ENCODE measurements at places on chromosomes 4 and X.
A peak's percentile ranks its signal among the peaks of the same experiment; 100 is the strongest.

GRCh38 chrX:119942173-119942819 is 1.3 kb downstream of the NKAP start:
- no peak for DNase-seq

DNA sequence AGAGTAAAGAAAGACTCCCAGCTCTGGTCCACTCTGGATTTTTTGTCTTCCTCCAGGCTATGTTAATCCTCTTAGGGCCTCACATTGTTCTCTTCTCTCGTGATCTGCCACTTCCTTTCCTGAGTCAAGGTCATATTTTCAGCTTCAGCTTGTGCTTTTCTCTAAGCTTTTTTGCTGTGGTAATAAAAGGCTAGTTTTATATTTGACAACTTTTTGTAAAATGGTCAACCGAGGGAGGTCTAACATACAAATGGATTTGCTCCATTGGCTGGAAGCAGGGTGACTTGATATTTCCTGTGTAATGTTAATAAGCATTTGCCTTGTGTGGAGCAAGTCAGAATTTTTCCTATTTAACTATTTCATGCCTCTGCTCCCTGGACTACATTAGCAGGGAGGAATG is 239.7 kb downstream of the RAB28 start:
- DNase-seq: no peak

- DNase-seq: no peak
Observed at GRCh38 chrX:36961590-36961989, 46.6 kb upstream of the FAM47C start.

- DNase-seq: no peak
Observed at GRCh38 chr4:67678612-67679011, 22.3 kb downstream of the UBA6 start.

DNA sequence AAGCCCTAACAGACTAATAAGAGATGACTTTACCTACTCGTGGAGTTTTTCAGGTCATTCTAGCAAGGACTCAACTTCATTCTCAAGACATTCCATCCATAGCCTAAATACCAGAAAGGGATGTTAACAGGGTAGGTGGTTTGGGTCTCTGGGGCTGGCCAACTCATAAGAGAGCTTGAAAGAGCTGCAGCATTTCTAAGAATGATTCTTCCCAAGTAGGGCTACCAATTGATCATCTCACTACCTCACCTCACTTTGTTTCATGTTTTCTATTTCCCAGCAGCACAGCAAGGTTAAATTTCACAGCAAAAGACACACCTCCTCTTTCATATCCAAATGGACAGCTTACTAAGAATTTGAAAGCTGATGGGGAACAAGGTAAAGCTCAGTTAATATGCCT is 614.8 kb upstream of the DIPK2B start:
- no peak for DNase-seq

DNA sequence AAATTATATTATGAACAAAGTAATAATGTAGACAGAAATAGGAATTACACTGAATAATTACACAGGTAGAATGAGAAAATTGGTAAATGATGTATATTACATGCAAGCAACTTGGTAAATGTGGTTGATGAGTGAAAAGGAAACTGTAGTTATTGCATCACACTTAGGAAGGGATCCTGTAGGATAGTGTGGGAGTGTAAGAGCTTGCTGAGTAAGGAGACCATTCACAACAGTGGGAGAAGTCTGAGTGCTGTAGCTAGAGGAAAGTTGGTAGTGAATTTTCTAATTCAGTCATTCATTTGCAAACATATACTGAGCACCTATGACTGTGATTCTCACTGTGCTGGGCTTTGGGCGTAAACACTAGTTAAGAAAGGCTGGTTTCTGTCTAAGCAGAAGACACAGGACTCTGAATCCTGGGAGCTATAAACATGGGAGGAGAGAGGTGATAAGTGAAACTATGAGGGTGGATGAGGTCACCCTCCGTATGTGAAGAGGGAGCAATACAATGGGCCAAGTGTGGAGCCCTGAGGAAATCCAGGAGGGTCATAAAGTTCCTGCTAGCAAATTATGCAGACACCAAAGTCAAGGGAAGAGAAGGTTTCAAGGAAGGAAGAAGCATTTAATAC is 14.2 kb upstream of the CPE start:
- DNase-seq: no peak

DNA sequence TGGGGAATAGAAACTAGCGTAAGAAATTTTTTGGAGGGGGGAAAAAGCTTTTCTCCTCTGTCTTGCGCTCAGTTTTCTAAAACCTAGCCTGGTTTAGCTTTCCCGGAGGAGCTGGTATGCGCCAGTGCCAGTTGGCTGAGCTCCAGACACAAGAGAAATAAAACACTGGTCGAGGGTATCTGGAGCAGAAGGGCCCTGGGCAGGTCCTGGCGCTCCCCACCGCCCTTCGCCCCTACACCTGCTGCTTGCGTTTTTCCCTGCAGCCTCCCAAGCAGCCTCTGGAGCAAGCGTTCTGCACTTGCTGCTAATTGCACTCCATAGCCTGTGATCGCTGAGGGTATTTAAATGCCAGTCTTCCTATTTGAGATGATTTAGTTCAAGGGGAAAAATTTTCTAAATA is 816 bp downstream of the EREG start:
- DNase-seq: peak; percentile 22

GRCh38 chr4:77433418-77433733 is 172.2 kb upstream of the CXCL13 start:
- DNase-seq: no peak

DNA sequence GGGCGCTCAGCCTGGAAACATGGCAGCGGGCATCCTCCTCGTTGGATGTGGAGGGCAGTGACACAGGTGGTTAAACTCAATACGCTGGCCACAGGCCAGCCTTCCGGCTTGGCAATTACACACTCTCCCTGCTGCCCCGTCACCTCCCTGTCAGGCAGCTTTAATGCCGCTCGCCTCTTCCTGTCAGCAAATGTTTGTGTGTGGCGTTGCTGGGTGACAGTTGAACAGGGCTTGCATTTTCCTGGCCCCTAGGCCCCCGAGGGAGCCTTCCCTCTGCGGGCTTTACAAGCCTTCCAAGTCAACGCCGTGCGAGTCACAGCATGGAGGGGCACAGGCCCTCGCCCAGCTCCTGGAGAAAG is 620.0 kb downstream of the BCOR start:
- no peak for DNase-seq

All from NCI-H187 (cell line).